Keratinocyte (primary cell): ENCODE measurements at places on chromosomes 5 and 9. TPM values are rescaled to one million over a fixed set of nuclear protein-coding genes. Genes with fewer than 3 reads are reported as not detected.

Gene SGCD
- not detected in 3 replicates for polyA plus RNA-seq

Gene ISCA1
- 25.1 to 37.4 TPM (median 25.2 TPM) in 3 replicates for polyA plus RNA-seq

Gene GLRA1
- polyA plus RNA-seq, result not detected in 3 replicates

Gene IRX1
- 1.00 to 2.4 TPM (median 1.4 TPM) in 3 replicates for polyA plus RNA-seq

Gene FOXD4
- 0.17 to 0.22 TPM (median 0.18 TPM) in 3 replicates for polyA plus RNA-seq

Gene KCNIP1
- polyA plus RNA-seq, result not detected in 3 replicates

Gene RMRP
- 21.6 to 91.8 TPM (median 40.5 TPM) in 3 replicates for polyA plus RNA-seq

Gene NTNG2
- 0.05 to 0.17 TPM (median 0.06 TPM) in 3 replicates for polyA plus RNA-seq

Gene FXN
- 14.0 to 39.6 TPM (median 24.3 TPM) in 3 replicates for polyA plus RNA-seq

DNA sequence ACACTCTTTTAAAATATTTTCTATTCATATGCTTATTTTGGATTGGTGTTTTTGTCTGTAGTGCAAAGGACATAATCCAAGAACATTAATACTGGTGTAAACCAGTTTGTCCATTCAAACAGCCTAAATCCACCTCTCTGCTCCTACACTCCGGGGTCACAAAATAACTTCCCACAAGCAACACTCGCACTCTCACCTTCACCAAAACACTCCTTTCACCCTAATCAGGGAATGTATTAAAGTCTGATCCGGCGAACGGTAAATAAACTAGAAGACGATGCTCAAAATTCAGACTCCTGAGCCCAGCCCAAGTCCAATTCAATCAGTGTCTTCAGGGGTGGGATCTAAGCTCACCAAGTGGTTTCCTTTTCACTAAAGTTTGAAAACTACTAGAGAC lies 649 bp downstream of the AP3B1 start:
- H3K4me1 ChIP-seq, result peaks cover 15% of the 10 kb centered on the region
- no peaks in the 10 kb centered on the region for H3K27me3 ChIP-seq
- no peaks in the 10 kb centered on the region for H3K36me3 ChIP-seq

GRCh38 chr9:17509701-17510100 lies 69.2 kb upstream of the SH3GL2 start:
- no peaks in the 10 kb centered on the region for H3K36me3 ChIP-seq
- H3K4me3 ChIP-seq, result no peak overlapping the region
- DNase-seq, result no peak
- no peak overlapping the region for H3K27ac ChIP-seq

DNA sequence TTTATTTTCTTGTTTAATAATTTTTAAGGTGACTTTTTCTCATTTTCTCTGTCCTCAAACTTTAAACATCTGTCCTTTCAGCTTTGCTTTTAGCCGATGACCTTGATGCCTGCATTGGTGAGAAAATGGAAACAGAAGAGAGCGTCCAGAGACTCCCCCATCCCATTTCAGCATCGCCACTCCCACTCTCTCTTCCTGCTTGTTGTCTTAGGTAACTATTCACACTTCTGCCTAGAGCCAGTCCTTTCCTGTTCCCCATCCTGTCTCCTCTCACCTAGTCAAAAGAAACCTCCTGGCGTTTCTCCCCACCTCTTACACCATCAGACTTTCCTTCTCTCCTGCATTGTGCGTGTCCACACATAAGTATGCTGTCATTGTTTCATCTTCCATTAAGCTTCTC lies 124.6 kb downstream of the MAST4 start:
- peaks cover 14% of the 10 kb centered on the region for H3K4me1 ChIP-seq
- no peak overlapping the region for H3K27ac ChIP-seq

DNA sequence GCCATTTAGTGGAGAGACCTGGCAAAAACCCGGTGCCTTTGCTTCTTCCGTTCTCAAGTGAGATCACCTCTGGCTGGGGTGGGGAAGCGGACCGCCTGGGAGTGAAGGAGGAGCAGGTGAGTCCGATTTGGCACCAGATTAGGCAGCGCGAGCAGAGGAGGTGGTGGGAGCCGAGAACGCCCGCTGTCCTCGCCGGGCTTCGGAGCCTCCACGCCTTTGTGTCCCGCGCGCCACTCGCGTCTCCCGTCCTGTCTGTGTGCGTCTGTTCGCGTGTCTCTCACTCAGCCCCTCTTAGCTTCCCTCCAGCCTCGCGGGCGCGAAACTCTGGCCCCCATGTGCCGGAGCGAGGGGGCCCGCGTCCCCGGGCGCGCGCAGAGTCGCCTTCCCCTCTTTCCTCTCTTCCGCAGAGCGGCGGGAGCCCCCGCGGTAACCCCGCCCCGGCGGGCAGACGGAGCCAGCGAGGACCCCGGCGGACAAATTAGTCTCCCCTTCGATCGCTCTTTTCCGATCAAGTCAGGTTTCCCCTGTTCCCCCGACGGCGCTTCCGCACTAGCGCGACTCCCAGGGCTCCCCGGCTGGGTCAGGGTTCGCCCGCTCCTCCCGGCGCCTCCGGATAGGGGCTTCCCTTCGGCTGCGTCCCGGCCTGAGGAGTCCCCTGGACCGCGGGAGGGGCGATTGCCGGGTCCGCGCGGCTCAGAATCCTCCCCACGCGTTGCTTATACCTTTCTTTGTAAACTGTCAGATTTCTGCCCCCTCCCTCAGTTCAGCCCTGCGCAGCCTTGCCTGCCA lies 7.1 kb downstream of the POU4F3 start:
- H3K36me3 ChIP-seq, result no peaks in the 10 kb centered on the region
- peaks cover 65% of the 10 kb centered on the region for H3K27me3 ChIP-seq
- H3K4me1 ChIP-seq, result no peaks in the 10 kb centered on the region

GRCh38 chr5:142292808-142293207 lies 32.0 kb downstream of the SPRY4 start:
- no peak overlapping the region for H3K4me3 ChIP-seq
- H3K27me3 ChIP-seq, result no peaks in the 10 kb centered on the region
- H3K27ac ChIP-seq, result no peak overlapping the region

DNA sequence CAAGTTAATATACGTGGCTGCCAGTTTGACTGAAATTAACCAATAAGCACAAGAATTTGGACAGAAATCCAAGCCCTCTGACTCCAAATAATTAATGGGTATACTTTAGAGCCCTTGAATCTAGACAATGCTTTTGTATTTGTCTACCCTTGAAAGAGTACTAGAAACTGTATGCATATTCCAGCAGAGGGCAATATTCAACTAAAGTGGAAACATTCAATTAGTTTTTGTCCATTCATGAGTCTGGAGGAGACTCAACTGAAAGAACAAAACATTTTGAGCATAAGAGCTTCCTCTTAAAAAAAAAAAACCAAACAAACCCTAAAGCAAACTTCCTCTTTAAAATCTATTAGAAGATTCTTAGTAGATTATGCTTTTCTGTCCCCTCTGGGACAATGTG lies 157.8 kb downstream of the ARHGEF28 start:
- peaks cover 23% of the 10 kb centered on the region for H3K4me1 ChIP-seq
- no peak overlapping the region for H3K4me3 ChIP-seq
- no peaks in the 10 kb centered on the region for H3K27me3 ChIP-seq
- DNase-seq, result no peak
- no peak overlapping the region for H3K27ac ChIP-seq

DNA sequence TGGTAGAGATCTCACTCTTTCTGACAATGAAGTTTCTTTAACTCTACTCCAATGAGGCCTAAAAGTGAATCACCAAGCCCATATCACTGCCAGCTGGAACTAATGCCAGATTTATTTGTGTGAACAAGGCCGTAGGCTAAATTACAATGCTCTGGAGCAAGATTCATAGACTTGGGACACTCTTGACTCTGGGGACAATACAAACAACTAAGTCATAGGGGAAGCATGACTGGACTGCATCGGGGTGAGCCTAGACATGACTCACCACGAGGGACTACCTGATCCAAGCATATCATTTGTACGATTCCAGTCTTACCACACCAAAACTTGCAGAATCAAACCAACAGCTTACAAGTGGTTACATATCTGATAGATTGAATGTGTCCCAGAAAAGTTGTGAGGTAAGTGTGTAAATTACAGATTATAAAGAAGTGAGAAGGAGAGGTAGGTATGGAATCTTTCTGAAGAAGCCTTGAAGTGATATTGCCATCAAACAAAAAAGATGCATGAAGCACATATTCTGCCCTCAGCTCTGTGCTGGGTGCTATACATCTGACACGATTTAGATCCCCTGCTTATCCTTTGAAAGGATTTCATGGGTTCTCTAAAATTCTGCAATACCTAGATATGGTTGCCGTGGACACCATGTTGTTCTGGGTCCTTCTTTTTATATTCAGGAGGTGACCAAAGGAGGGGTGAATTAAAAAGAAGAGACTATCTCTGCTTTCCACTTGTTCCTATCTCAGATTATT lies 199.3 kb upstream of the PDE4D start:
- H3K27me3 ChIP-seq, result no peaks in the 10 kb centered on the region
- no peak overlapping the region for H3K27ac ChIP-seq
- H3K4me3 ChIP-seq, result no peak overlapping the region
- DNase-seq, result no peak

GRCh38 chr5:135454946-135455345 lies 2.8 kb upstream of the TIFAB start:
- no peak overlapping the region for H3K4me3 ChIP-seq
- H3K36me3 ChIP-seq, result no peaks in the 10 kb centered on the region
- H3K27me3 ChIP-seq, result peaks cover 33% of the 10 kb centered on the region
- DNase-seq, result no peak

DNA sequence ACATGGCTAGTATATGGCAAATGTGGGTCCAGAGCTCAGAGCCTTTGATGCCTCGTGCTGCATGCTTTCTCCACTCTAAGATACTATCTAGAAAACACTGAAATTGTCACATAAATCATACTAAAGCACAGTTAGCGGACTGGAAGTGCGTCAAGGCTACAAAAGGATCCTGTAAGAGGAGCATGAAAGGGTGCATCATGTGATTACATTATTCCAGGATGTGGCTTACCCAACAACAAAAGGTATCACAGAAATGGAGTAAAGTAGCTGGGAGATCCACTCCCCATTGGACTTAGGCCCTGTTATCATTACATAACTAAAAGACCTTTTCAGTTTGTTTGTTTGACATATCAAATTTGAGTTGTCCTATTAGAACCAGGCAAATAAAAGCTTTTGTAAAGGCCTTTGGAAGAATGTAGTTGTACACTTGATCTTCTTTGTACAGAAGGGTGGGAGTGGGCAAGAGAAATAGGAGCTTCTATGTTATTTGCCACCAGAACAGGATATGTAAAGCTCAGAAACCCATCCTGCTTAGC lies 6.9 kb downstream of the SLC31A1 start:
- H3K27me3 ChIP-seq, result no peaks in the 10 kb centered on the region
- H3K27ac ChIP-seq, result no peak overlapping the region

- no peak overlapping the region for H3K4me3 ChIP-seq
- no peaks in the 10 kb centered on the region for H3K36me3 ChIP-seq
- H3K4me1 ChIP-seq, result no peaks in the 10 kb centered on the region
- H3K27ac ChIP-seq, result no peak overlapping the region
- DNase-seq, result no peak
Measured at GRCh38 chr5:100731768-100732167, 171.3 kb downstream of the ST8SIA4 start.

DNA sequence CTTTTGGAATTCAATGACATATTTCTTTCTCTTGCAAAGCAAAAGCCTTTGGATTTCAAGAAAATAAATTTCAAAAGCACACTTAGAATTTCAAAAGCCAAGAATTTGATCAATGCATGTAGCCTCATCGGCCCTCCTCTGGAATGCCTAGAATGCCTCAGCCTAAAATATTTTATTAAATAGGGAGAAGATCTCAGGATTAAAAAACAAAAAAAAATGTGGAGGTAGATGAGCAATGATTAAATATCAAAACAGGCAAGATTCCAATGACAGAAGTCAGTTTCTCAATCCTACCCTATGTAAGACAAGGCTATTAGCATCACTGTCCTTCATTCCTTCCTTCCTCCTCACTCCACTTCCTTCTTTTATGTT lies 169.0 kb downstream of the CDH6 start:
- no peaks in the 10 kb centered on the region for H3K27me3 ChIP-seq
- H3K27ac ChIP-seq, result no peak overlapping the region
- no peaks in the 10 kb centered on the region for H3K36me3 ChIP-seq
- DNase-seq, result no peak
- H3K4me1 ChIP-seq, result no peaks in the 10 kb centered on the region
- H3K4me3 ChIP-seq, result no peak overlapping the region

GRCh38 chr9:116103976-116104820 lies 49.4 kb upstream of the PAPPA start:
- H3K27me3 ChIP-seq, result no peaks in the 10 kb centered on the region
- H3K36me3 ChIP-seq, result no peaks in the 10 kb centered on the region
- H3K4me3 ChIP-seq, result no peak overlapping the region

GRCh38 chr5:178394074-178394473 lies 161.5 kb upstream of the PHYKPL start:
- no peak for DNase-seq
- no peaks in the 10 kb centered on the region for H3K4me1 ChIP-seq
- no peak overlapping the region for H3K27ac ChIP-seq
- no peak overlapping the region for H3K4me3 ChIP-seq

GRCh38 chr5:66322786-66323528 lies 178.9 kb downstream of the SREK1 start:
- no peaks in the 10 kb centered on the region for H3K4me1 ChIP-seq
- peaks cover 20% of the 10 kb centered on the region for H3K27me3 ChIP-seq
- no peak overlapping the region for H3K27ac ChIP-seq

DNA sequence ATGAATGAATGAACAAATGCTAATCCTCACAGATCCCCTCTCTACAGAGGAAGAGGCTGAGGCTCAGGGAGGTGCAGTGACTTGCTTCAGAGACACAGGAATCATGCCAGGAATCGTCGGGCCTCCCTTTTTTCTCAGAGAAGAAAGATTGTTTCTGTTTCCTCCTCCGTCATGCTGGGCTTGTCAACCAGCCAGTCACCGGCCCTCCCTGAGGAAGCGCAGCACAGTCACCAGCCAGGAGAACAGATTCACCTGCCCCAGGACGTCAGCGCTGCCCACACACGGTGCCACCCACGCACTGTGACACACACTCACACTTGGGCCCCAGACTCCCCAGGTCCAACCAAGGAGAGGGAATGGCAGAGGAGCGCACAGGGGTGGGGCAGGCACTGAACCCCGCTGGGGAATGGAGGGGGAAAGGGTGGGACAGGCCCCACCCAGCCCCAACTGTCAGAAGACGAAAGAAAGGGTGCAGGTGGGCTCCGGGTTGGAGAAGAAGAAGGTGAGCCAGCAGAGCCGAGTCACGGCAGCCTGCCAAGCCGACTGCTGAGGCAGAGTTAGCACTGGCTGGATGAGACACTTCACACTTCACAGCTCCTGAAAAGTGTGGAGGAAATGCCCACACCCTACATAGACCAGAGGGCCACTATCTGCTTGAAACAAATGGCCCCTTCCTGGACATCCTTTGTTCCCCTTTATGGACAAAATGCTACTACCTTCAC lies 13.8 kb upstream of the ERGIC1 start:
- peaks cover 35% of the 10 kb centered on the region for H3K4me1 ChIP-seq
- H3K27ac ChIP-seq, result peak overlapping the region; percentile 69
- peak; percentile 91 for DNase-seq
- H3K27me3 ChIP-seq, result no peaks in the 10 kb centered on the region
- H3K4me3 ChIP-seq, result no peak overlapping the region

DNA sequence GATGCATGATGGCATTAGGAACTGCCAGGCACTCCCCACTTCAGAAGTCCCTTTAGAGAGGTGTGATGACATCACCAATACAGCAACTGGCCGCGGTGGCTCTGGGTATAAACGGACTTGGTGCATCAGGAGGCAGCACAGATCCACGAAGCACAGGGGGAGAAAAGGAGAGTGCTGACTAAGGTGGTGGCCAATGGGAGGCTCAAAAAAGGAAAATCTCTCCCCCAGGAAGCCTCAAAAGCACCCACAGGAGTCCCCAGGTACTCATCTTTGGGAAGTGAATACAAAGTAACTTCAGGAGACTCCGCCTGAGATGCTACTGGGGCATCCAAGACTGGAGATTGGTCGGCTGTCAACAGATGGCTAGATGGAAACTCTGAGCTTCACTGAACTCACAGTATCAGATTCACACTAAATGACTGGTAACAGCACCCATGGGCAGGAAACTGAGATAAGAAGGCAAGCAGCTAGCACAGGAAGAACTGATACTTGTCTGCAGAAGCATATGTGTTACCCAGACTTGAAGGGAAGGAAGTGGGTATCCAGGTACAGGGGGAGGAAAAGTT lies 7.6 kb downstream of the TTC39B start:
- H3K4me3 ChIP-seq, result no peak overlapping the region
- no peaks in the 10 kb centered on the region for H3K27me3 ChIP-seq
- H3K27ac ChIP-seq, result no peak overlapping the region
- no peaks in the 10 kb centered on the region for H3K36me3 ChIP-seq
- peaks cover 11% of the 10 kb centered on the region for H3K4me1 ChIP-seq
